ENCODE measurements at places on chromosomes 1 and 21.

GRCh38 chr1:235180916-235181460 lies 19.9 kb upstream of the RBM34 start:
- DNase-seq: no peak

GRCh38 chr1:234709473-234710228 lies 99.7 kb upstream of the IRF2BP2 start:
- no peak for DNase-seq

GRCh38 chr1:198856601-198857000 lies 217.8 kb downstream of the PTPRC start:
- DNase-seq: no peak

GRCh38 chr1:9929431-9930385 lies 13.5 kb downstream of the LZIC start:
- DNase-seq: no peak

- DNase-seq: no peak
Observed at GRCh38 chr1:25517476-25518394, 25.7 kb upstream of the LDLRAP1 start.

GRCh38 chr1:98057236-98057910 lies 136.5 kb upstream of the DPYD start:
- no peak for DNase-seq

GRCh38 chr21:38448671-38449385 lies 49.4 kb downstream of the ERG start:
- DNase-seq: no peak

DNA sequence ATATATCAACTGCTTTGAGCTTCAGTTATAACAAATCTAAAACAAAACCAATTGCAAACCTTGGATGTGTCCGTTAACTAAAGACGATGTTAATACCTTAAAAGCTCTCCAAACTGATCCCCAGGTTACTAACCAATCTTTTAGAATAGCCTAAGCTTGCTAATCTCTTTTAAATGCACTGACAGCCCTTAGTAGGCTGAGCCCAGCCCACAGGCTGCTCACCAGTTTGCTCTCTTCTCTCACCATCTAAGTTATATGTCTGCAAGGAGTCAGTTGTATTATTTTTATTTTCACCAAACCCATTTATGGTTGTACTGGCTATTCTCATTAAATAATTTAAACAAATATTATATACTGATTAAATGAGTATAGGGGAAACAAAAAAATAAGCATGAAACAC lies 199.5 kb downstream of the ADGRL2 start:
- DNase-seq: no peak

DNA sequence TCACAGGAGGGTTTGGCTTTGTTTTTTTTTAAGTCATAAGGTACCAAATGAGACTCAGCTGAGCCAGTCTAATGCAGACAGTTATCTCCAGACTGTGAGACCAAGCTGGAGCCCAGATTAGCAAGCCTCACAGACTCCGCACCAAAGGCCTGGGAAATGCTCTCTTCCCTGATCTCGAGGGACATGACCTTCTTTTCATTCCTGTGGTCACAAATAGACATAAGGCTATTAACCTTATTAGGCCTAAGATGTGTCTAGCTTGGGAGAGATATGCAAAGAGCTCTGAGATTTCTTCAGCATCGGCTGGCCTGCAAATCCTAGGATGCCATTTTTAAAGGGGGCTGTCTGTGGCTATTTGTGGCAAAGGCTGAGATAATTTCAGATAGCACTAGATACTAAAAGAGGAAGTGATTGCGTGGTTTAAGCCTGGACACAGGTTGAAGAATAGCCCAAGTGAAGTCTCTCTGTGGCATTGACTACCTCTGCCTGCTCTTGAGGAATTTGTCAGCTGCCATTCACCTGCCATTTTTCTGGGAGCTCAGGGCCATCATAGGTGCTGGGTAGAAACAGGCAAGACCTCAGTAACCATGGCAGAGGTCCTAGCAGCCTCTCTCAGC lies 301.3 kb downstream of the SIPA1L2 start:
- DNase-seq: no peak

GRCh38 chr1:8992936-8993687 lies 33.1 kb downstream of the SLC2A7 start:
- peak; percentile 34 for DNase-seq

- DNase-seq: peak; percentile 58
Observed at GRCh38 chr21:21163904-21164303, 165.7 kb downstream of the NCAM2 start.

- no peak for DNase-seq
Observed at GRCh38 chr1:3211582-3212375, 142.8 kb downstream of the PRDM16 start.

- no peak for DNase-seq
Observed at GRCh38 chr1:219058891-219059820, 114.5 kb upstream of the LYPLAL1 start.

DNA sequence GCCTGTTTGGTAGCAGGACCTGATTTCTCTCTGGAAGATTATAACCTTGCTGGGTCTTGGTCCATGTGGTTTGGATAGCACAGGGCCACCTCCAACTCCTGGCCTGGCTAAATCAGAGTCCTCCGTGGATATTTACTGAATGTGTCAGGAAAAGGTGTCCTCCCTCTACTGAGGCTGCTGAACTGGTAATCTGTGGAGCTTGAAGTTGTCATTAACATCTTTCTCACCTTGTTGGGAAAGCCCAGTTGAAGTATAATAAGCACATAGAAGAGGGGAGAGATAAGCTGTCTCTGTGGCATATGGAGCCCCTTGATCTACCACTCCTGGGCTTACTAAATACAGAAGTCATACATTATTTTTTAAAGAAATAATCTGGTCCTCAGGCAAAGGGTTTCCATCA lies 294.3 kb upstream of the B3GALT2 start:
- DNase-seq: no peak

GRCh38 chr1:72394457-72394856 lies 112.1 kb upstream of the NEGR1 start:
- DNase-seq: no peak

- no peak for DNase-seq
Observed at GRCh38 chr1:226519135-226519534, 29.4 kb upstream of the STUM start.

- DNase-seq: no peak
Observed at GRCh38 chr1:106793651-106794050, 262.8 kb upstream of the PRMT6 start.

- DNase-seq: no peak
Observed at GRCh38 chr1:162372159-162373071, 4.2 kb downstream of the SPATA46 start.

DNA sequence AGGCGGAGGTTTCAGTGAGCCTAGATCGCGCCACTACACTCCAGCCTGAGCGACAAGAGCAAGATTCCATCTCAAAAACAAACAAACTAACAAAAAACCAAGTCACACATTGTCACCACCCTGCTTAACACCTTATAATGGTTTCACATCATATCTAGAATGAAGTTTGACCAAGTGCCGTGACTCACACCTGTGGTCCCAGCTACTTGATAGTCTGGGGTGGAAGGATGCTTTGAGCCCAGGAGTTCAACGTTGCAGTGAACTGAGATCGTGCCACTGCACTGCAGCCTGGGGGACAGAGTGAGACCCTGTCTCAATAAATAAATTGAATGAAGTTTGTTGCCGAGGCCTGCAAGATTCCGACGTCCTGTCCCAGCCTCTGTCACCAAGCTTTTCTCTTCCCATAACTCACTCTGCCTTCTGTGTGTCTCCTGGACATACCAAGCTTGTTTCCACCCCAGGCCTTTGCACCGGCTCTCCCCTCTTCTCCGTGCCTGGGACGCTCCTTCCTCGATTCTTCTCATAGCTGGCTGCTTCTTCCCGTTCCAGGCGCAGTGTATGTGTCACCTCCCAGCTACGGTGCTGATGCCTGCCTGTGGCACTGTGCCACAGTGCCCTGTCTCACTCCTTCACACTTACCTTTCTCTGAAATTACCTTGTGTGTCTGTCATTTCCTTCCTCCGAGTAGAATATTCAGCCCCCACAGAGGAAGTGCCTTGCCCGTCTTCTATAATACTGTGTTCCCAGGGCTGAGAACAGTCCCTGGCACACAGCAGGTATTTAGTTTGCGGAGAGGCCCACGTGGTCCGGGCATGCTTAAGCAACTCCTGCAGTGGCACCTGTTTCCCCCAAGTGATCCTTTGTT lies 3.8 kb upstream of the SELENON start:
- peak; percentile 75 for DNase-seq

- DNase-seq: no peak
Observed at GRCh38 chr1:3360646-3361257, 93.7 kb upstream of the ARHGEF16 start.

DNA sequence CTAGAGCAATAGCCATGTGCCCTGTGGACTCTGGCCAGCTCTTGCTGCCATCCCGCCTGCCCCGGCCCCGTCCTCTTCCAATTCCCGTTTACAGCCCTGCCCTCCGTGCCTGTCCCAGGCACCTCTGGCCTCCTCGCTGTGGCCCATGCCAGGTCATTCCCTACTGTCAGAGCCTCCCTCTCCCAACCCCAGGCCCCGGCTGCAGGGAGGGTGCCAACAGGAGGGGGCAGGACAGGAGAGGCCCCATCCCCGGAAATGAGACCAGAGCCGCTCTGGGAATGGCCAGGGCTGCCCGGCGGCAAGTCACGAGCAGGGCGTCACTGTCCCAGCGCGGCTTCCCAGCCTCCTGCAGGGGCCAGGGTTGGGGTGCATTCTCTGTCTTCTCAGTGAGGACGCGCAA lies 23.5 kb upstream of the TSPEAR start:
- DNase-seq: no peak

DNA sequence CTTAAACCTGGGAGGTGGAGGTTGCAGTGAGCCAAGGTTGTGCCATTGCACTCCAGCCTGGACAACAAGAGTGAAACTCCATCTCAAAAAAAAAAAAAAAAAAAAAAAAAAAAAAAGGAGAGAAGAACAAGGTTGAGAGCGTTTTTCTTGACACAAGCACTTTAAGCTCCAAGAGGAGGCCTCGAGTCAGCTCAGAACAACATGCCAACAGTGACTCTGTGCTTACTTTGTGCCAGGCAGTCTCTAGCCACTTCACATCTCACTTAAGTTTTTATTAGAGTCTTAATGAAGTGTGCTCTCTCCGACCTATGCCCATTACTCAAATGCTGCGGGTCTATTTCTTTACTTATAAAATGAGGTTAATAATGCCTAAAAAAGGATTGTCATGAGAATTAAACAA lies 13.0 kb downstream of the ATP1A1 start:
- DNase-seq: no peak

GRCh38 chr1:155982106-155982505 lies 3.8 kb upstream of the ARHGEF2 start:
- no peak for DNase-seq

DNA sequence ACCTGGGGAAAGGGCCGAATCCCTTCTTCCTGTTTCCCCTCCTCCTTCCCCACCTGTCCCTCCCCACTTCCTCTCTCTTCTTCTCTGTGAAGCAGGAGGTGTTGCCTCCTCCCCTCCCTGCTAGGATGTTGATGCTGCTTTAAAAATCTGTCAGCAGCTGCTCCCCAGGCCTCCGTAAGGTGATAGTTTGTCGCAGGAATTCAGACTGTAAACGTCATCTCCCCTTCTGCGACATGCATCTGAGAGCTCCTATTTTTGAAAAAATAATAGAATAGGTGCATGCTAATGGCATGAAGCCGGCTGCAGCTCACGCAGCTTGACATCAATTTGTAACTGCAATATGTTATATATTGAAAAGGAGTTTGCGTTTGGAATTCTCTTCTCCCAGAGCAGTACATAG lies 70.1 kb downstream of the KAZN start:
- no peak for DNase-seq

DNA sequence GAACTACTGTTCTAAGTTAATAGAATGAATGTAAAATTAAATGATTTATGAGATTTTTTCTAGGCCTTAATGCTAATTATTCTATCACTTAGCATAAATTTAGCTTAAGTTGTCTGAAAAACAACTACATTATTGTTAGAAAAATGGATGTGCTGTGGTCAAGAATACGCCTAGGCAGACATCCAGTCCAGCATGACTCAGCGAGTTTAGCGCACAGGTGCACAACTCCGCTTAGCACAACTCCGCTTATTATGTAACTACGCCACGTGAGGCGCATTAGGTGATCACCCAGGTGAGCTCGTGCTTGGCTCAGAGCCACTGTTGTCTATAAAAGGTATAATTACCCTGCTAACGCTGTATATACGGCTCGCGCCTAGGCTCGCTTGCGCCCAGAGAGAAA lies 1043.6 kb upstream of the ADGRL4 start:
- DNase-seq: no peak

Measured in activated CD4-positive, alpha-beta T cell treated with anti-CD3 and anti-CD28 coated beads for 36 hours (primary cell).